MCF 10A (cell line): ENCODE measurements at places on chromosomes 2 and 18. TPM values are rescaled to one million over a fixed set of nuclear protein-coding genes. Genes with fewer than 3 reads are reported as not detected.

Gene MYOM1
- 0.21 and 0.88 TPM in 2 replicates for total RNA-seq

Gene ACVR1C
- total RNA-seq, result 0.12 and 0.17 TPM in 2 replicates

Gene LRP1B
- not detected in 2 replicates for total RNA-seq

Gene ABCG8
- total RNA-seq, result not detected in 2 replicates

Gene ACOXL
- total RNA-seq, result not detected in 2 replicates

Gene IL36RN
- not detected in 2 replicates for total RNA-seq

Gene PPM1B
- 47.5 and 49.1 TPM in 2 replicates for total RNA-seq

Gene DOCK10
- total RNA-seq, result 0.96 and 1.6 TPM in 2 replicates

Gene NCKAP1
- 160 and 187 TPM in 2 replicates for total RNA-seq

Gene MDH1B
- total RNA-seq, result 0.66 and 0.77 TPM in 2 replicates

Gene SNRNP27
- 68.9 and 81.0 TPM in 2 replicates for total RNA-seq

Gene FZD7
- total RNA-seq, result 1.1 and 1.8 TPM in 2 replicates

Gene ASPRV1
- total RNA-seq, result 0.20 and 0.23 TPM in 2 replicates

Gene ERLEC1
- total RNA-seq, result 51.4 and 68.1 TPM in 2 replicates

Gene DSC3
- total RNA-seq, result 56.2 and 60.8 TPM in 2 replicates

Gene CHRND
- not detected in 2 replicates for total RNA-seq

Gene CYP27C1
- total RNA-seq, result 0.25 TPM in 1 of 2 replicates, not detected in the other

Gene TAF1B
- total RNA-seq, result 19.7 and 25.5 TPM in 2 replicates

Gene MAP3K19
- total RNA-seq, result not detected in 2 replicates

Gene PTGR3
- 19.8 and 20.6 TPM in 2 replicates for total RNA-seq

Gene SP140L
- total RNA-seq, result 20.3 and 33.2 TPM in 2 replicates

Gene CD28
- total RNA-seq, result not detected in 2 replicates

Gene APOB
- 0.05 TPM in 1 of 2 replicates, not detected in the other for total RNA-seq

Gene HS6ST1
- 9.6 and 11.4 TPM in 2 replicates for total RNA-seq

Gene MIB1
- total RNA-seq, result 40.5 and 49.5 TPM in 2 replicates

Gene SERPINB13
- 0.49 TPM in 1 of 2 replicates, not detected in the other for total RNA-seq

Gene IGFBP2
- 18.3 and 32.0 TPM in 2 replicates for total RNA-seq

Gene RAX
- total RNA-seq, result not detected in 2 replicates

Gene DSG1
- total RNA-seq, result not detected in 2 replicates

Gene NYAP2
- not detected in 2 replicates for total RNA-seq

Gene VWC2L
- total RNA-seq, result not detected in 2 replicates

Gene C2orf66
- total RNA-seq, result 0.61 and 0.98 TPM in 2 replicates

Gene HOXD4
- total RNA-seq, result not detected in 2 replicates

Gene AQP4
- not detected in 2 replicates for total RNA-seq

Gene DSG3
- 65.4 and 68.5 TPM in 2 replicates for total RNA-seq

Gene B4GALT6
- 6.0 and 14.5 TPM in 2 replicates for total RNA-seq

Gene GLI2
- total RNA-seq, result 0.61 and 0.74 TPM in 2 replicates

Gene ODC1
- total RNA-seq, result 321 and 341 TPM in 2 replicates

Gene NR4A2
- total RNA-seq, result 1.4 and 2.6 TPM in 2 replicates
